Activated CD4-positive, alpha-beta T cell treated with anti-CD3 and anti-CD28 coated beads for 1 hour (primary cell): ENCODE measurements at places on chromosomes 2 and 18.

GRCh38 chr2:634041-634440, 43.2 kb downstream of the TMEM18 start:
- DNase-seq, result no peak

- no peak for DNase-seq
These were observed 18.7 kb downstream of the PRKAG3 start for GRCh38 chr2:218812861-218813260.

GRCh38 chr2:793236-793635, 116.0 kb upstream of the TMEM18 start:
- DNase-seq, result no peak

DNA sequence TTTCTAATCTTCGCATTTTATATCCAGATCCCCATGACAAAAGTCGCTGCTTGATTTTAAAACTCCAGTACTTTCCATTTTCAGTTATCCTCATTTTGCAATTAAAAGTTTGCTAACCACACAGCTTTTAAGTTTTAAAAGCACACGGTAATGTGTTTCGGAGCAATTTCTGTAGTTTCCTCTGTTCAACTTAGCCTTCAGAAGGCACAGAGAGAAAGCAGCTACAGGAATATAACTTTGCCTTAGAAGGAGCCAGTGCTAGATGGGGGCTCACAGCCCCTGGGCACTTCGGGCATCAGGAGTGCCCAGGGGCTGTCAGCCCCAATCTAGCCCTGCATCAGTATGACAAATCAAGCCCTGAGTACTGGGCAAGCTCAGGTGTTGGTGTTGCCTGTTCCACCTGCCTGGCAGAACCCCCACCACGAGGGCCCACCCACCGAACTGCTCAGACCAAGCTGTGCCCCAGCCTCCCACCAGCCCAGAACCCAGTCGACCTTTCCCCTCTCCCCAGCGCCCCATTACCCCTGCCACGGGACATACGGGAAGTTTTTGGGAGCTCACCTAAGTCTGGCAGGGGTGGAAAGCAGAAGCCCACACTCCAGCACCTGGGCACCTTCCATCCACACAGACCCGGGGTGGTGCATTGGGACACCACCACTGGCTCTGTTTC, 47.3 kb downstream of the TRABD2A start:
- no peak for DNase-seq

DNA sequence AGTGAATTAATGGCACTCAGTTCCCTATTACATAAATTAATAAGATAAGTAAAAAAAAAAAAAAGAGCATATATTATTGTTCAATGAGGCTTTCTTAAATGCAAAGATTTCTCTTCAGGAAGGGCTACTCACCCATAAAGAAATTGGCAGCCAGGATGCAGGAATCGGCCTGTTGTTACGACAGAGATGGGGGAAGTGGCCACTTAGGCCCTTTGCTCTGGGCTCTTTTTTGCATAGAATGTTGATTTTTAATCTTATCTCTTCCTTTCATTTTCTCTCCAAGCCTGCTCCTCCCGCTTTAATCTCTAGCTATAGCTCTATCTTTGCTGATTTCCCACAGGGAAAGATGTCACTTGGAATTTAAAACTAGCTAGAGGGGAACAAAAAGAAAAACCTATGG, 391.8 kb upstream of the CRIM1 start:
- no peak for DNase-seq

GRCh38 chr2:38698467-38699003, 32.6 kb downstream of the GALM start:
- no peak for DNase-seq

DNA sequence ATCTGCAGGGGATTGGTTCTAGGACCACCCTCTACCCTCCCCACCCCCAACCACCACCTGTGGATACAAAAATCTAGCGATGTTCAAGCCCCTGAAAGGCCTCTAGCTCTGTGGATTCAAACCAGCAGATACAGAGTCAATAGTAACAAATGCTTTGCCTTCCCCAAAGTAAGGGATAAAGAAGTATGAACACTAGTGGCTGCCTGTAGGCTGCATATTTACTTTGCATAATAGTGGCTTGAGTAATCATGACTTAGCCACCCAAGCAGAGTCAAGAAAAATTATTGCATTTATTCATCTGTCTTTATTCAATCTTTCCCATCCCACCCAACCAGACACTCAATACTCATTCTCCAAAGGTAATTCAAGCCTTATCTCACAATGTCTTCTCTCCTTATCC, 43.8 kb downstream of the SOCS6 start:
- no peak for DNase-seq

GRCh38 chr2:46717344-46718121, 198.1 kb downstream of the MCFD2 start:
- no peak for DNase-seq

DNA sequence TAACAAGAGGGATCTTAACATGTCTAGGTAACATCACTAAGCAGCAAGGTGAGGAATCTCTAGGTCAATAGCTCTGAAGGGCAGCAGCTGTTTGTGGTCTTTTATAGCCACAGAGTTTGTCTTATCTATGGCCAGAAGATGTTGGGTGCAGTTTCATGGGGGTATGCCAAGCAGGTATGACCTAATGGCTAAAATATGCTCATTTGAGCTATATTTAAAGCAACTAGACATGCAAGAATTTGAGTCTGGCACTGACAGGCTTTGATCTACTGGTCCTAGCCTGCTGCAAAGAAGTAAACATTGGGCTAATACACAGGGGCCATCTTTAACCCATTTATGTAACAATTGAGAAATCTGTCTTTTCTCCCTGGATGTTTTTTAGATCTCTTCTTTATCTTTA, 13.9 kb upstream of the UGP2 start:
- DNase-seq, result no peak

GRCh38 chr18:44823286-44823685, 142.6 kb downstream of the SETBP1 start:
- DNase-seq, result no peak

DNA sequence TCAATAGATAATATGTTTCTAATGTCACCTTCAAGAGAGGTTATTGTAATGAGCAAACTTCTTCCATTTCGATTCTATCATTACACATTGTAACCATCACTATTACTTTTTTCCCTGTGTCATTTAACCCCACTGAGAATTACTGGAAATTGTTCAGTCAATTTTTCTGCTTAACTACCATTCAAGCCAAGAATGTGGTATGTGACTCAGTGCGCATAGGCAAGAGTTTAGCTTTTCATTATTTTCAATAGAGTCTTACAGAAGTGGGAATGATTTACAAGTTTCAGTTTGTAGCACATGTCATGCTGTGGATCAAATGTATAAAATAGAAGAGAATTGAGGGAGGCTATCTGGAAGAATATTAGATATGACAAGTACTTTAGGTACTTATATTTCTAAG, 34.3 kb upstream of the PIEZO2 start:
- DNase-seq, result no peak

DNA sequence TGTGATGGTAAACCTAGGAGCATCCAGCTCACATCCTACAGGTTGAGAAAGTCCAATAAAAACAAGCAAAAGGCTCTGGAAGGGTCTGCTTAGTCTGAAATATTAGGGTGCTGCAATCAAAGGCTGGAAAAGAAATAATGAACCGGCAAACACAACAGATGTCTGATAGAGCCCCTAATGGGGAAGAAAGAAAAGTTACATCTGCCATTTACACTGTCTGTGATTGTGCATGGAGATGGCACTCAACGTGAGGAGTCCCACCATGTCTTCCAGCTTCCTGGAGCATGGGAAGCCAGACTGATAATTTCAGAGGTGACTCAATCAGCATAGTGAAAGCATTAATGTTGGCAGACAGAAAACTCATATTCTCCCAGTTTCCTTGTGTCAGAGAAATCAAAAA, 307.8 kb downstream of the EPHA4 start:
- DNase-seq, result no peak

DNA sequence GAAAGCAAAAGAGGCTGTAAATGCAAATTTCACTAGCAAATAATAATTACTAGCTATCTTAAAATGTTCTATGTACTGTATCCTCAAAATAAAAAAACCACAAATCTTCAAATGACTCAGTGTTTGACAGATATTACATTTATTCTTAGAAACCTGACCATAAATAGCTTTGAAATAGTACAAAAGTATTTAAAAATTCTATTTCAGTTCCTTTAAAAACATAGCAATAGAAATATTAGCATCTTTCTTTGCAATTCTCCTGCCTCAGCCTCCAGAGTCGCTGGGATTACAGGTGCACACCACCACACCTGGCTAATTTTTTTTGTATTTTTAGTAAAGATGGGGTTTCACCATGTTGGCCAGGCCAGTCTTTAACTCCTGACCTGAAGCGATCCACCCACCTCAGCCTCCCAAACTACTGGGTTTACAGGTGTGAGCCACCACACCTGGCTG, 50.6 kb downstream of the MSH6 start:
- DNase-seq, result no peak

GRCh38 chr2:7052404-7052803, 135.2 kb downstream of the RNF144A start:
- no peak for DNase-seq
